ENCODE measurements at places on chromosomes 5 and 9. TPM values are rescaled to one million over a fixed set of nuclear protein-coding genes. Genes with fewer than 3 reads are reported as not detected.

MSX2 gene
- 7.2 TPM for polyA plus RNA-seq

CMYA5 gene
- polyA plus RNA-seq: 0.89 TPM

SPATA31D3 gene
- polyA plus RNA-seq: not detected

- DNase-seq: no peak
Measured at GRCh38 chr5:132210944-132211343, 16.7 kb downstream of the P4HA2 start.

DNA sequence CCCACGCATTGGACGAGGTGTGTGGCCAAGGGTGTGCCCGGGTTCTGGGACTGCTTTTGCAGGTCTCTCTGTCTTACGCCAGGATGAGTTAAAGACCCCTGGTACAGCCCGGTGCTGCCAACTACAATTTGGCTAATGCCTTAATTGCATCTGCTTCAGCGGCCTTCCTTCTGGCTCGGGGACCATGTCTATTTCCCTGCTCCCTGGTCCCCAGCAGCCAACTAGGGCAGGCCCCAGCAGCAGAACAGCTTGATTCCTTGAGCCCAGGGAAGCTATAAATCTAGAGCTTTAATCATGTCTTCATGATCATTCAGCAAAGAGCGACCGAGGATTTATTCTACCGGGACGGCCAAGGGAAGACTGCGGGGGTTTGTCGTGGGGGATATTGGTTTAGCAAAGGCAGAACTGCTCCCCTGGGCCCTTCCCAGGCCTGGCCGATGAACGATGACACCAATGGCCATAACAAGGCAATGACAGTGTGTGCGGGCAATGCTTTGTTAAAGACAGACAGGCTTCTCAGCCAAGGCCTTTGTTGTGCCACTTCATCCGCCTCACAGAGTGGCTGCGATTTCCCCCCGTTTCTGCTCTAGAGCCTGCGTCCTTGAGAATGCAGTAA is 51.4 kb downstream of the CFAP77 start:
- DNase-seq: no peak

- DNase-seq: no peak
Measured at GRCh38 chr9:113781896-113782295, 94.2 kb upstream of the ZNF618 start.

DNA sequence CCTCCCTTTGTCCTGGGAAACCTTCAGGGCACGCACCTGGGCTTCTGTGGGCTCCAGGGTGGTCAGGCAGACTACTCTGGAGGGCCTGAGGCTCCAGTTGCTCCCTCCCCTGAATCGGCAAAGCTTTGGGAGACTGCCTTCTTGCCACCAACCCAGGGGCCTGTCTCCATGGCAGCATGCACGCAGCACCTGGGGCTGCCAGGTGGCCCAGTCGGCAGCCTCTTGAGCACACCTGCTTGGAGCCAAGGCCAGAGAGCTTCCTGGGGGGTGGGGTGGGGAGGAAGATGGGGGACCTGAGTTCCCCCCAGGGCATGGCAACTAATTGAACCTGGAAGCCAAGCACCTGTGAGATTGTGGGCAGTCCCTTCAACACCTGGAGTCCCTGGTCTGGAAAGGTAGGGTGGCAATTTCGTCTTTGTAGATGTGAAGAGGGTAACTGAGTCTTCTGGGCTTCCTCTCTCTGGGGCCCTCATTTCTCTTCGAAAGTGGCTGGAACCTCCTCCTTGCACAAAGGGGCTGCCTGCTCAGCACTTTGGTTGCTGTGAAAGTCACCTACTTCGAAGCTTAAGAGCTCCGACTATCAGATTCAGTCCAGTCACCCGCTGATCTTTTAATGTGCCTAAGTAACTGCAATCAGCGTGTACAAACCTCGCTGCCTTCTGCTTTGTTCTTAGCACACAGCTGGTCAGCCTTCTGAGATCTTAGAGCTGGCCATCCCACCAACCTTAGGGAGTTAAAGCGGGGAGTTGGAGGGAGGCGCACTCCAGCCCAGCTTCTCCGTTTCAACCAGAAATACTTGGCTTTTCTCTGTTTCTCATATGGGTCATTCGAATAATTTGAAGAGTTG is 4.0 kb downstream of the RNF183 start:
- no peak for DNase-seq
